Activated CD4-positive, alpha-beta T cell treated with anti-CD3 and anti-CD28 coated beads, Interleukin-2, amount 50 U/mL, for 4 hours (primary cell): ENCODE measurements at places on chromosomes 11 and 22.

- no peak for DNase-seq
Observed at GRCh38 chr22:37018815-37019308, 385 bp downstream of the TST start.

DNA sequence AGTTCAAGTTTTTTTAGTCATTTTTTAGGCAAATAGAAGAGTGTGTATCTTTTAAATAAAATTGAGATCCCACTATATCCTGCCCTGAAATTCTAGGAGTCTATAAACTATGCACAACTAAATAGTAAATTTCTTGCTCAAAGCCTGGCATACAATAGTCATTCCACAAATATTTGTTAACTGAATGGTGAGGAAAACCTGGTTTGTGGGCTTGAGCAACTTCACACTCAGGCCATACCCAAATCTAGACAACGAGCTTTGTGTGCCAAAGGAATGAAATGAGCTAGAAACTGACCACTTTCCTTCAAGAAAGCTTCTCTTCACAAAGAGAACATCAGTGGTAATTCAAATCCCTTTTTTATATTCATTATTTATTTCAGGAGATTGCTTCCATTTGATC lies 39.6 kb upstream of the AMOTL1 start:
- DNase-seq = no peak

DNA sequence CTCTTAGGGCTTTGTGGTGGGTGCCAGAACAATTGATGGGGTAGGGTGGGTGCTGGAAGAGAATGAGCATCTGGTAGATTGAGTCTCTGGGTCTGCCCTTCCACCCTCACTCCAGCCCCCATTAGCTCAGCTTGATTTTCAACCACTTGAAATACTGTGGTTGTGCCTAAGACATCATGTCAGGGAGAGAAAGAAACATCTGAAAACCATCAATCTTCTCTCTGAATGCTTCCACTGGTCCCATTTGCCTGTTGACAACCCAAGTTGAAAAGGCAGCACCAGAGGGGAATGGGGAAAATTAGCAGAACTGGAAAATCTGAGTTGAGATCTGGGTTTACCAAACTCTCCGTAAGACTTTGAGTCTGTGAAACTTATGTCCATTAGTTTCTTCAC lies 26.1 kb downstream of the CD44 start:
- DNase-seq = no peak

DNA sequence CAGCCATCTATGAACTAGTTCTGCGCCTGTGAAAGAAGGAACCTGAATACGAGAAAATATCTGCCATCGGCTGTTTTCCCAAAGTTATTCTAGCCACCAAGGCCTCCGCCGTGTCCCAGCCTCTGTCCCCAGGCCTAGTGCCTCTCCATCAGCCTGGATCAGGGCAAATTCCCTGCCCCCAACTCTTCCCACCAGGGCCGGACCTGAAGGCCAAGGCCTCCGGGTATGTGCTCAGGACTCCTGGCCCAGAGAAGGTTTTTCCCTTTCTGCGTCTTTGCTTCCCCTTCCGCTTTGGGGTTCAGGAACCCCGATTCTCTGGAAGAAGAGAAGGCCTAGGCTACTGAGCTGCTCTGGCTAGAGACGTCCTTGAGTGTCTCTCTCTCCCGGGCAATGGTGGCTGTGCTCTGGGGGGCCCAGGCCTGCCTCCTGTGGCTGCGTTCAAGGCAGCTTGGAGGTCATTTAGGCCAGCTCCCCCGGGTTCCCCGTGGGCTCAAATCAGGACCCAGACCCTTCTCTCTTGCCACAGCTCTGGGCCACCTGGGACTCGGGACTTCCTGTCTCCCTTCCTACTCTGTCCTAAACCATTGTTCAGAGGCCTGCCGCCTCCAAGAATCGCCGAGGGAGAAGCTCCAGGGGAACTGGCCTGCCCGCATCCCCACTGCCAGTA lies 1.6 kb downstream of the ALX4 start:
- DNase-seq = no peak

GRCh38 chr11:15446929-15447328 lies 332.2 kb downstream of the INSC start:
- no peak for DNase-seq

- DNase-seq = no peak
Observed at GRCh38 chr11:92227230-92227814, 2.7 kb downstream of the FAT3 start.

DNA sequence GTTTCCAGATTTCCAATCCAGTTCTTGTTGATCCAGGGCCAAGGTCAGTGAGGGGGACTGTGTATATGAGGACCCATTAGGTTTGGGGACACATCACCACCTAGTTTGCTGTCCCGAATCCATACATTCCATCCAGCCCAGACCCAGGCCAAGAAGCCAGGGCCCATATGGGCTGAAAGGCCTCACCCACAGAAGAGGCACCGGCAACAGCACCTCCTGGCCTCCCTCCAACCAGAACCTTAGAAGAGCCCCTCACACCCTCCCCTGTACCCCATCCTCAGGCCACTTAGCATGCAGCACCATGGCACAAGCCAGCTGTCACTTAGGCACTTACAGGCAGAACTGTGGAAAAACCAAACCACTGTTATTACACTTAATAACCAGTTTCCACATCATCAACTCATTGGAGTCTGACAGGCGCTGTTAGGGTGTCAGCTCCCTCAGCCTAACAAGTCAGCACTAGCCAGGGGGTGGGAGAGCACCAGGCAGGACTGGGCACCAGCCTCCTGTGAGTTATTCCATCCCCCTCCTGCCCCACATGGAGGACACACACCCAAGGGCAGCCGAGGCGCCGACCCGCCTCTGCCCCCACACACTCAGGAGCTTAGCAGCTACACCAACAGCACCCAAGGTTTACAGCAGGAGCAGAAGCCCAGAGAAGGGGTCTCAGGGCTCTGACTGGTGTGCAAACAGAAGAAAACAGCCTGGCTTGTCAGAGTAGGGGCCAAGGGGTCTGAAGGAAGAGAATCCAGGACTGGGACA lies 132.0 kb downstream of the BUD13 start:
- DNase-seq = no peak

- DNase-seq = no peak
Observed at GRCh38 chr11:104118105-104118744, 45.7 kb downstream of the PDGFD start.

DNA sequence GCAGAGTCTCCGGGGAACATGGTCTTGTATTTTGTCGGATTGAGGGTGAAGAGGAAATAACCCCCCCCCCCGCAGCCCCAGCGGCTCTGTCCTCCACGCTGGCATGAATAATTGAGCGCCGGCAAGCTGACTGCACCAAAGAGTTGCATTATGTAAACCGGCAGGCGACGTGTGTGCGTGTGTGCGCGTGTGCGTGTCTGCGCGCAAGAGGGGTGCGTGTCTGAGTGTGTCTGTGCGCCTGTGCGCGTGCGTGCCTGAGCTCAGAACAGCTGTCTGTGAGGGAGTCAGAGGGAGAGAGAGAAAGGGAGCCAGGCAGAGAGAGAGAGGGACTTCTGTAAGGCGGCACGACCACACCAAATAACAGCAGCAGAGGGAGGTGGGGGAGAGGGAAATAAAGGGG lies 94.4 kb downstream of the SCN3B start:
- no peak for DNase-seq

GRCh38 chr11:126129727-126130671 lies 67.3 kb upstream of the CDON start:
- no peak for DNase-seq
